Fibroblast of skin of abdomen (primary cell): ENCODE measurements at places on chromosomes 2 and 18.

DNA sequence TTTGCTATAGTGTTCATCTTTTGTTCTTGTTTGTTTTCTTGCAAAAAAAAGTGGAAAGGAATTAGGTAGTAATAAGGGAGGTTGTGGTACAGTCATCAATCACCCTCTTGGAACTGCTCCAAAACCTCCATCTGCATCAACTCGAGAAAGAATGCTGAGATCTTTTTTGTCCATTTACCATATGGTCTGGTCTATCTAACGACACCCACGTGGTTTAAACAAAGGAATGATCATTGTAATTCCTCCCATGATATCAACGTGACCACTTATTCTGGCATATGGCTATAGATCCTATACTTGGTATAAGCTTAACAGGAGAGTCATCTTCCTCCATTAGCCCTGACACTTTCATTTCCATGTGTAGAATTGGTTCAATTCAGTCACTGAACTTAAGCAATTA lies 1025.3 kb upstream of the NXPH2 start:
- DNase-seq = peak; percentile 39

GRCh38 chr2:208369091-208369490 lies 37.5 kb upstream of the PTH2R start:
- peak; percentile 4 for DNase-seq

- DNase-seq = peak; percentile 55
These were observed 18.3 kb downstream of the SGPP2 start for GRCh38 chr2:222442665-222443064.

DNA sequence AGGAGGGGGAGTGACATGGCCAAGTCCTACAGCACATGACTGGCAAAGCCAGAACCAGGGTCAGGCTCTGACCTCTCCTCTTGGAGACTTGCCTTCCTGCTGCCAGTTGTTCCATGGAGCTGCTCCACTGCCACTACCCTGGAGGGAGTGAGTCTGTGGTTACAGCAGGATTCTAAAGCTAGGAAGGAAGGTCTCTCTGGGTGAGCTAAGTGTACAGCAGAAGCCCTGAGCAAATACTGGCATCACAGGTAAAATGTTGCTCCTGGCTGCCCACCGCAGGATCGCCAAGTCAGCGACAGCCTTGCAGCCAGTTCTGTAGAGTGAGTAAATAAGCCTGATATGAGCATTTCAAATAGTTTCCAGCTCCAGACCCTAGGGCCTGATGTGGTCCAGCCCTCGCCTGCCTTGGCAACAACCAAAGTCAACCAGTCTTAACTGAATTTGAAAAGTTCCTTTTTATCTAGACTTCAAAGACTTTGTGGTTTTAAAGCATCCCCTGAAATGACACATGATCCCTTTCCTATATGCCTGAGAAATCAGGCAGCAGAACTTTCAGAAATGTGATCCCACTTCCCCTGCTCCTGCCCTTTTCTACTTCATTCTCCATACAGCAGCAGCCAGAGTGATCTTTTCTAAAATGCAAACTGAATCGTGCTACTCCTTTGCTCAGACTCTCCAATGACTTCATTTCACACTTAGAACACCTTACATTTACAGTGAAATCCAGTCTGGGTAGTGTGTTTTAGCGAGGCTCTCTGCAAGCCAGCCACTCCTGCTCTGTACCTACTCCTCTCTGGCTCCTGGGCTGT lies 114.3 kb downstream of the MGAT5 start:
- peak; percentile 38 for DNase-seq

DNA sequence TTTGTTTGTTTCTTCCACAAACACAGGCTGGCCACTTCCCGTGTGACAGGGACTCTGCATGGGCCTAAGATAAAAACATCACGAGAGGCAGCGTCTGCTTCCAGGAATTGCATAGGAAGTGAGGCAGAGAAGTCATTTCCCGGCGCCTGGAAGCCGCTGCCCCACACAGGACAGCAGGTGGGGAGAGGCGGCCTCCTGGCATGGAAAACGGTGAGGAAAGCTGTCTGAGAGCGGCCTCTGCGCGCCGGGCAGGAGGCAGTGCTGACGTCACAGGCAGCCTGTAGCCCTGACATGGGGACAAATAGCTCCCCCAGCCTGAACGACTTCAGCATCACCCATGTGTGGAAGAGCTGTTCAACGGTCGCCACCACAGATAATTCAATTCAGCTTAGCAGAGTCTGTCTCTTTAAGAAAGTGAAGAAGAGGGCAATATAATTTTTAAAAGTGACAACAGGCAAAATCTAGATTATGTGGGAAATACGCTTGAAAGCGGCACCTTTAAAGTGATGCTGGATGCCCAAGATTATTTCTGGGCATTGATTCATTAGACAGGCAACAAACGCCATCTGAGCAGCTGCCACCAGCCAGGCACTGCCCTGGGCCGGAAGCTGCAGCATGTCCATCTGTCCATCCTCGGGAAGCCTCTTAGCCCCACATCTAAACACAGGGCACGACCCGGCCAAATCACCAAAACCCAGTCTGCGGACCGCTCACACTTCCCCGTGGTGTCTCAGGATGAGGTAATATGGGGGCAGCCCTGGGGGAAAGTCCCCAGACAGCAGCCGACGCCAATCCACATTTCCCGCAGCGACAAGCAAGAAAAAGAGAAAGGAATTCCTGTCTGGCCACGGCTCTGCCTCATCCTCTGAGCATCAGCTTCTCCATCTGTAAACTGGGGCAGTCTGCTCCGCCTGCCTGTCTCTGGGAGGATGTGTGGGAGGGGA lies 138.9 kb downstream of the PXDN start:
- DNase-seq = peak; percentile 63

DNA sequence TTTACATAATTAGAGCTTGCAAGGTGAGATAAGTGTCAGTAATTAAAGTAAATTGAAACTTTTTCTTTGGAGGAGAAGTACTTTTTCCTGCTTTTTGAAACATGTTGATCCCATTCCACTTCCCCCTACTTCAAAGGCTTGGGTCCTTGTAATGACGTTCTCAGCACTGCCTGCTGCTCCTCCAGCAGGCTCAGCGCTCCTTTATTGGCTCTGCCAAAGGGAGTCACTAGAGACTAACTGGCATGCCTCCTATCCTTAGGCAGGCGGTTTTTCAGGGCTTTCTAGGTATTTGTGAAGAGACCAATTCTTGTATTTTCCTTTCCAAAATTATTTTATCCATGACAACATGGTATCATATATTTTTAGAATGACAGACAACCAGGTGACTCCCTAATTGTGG lies 43.9 kb upstream of the ACADL start:
- no peak for DNase-seq

GRCh38 chr2:64639691-64640090 lies 14.0 kb downstream of the SERTAD2 start:
- DNase-seq = no peak

GRCh38 chr18:79869591-79870300 lies 72.0 kb downstream of the KCNG2 start:
- DNase-seq = no peak

GRCh38 chr2:84380875-84381274 lies 78.2 kb downstream of the SUCLG1 start:
- DNase-seq = no peak
